CD4-positive, alpha-beta T cell treated with Interleukin-1 beta for 1 hour (primary cell): ENCODE measurements at places on chromosomes 5 and 9.

DNA sequence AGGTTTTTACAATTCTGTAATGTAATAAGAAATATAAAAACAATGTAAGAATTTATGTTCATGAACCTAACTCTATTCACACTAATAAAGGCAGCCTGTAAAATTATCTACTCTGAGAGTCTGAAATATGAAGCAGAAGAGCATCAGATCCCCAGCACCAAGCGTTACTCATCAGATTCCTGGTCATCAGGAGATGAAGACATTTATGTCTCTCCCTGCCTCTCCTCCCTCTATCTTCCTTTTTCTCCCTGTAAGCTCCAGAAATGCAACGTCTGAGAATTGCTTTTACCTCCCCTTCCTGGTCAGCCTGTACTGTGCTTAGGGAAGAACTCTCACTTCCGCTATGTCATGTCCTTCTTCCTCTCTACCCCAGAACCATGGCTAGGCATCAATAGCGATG is 114.4 kb upstream of the SLIT3 start:
- DNase-seq: no peak

DNA sequence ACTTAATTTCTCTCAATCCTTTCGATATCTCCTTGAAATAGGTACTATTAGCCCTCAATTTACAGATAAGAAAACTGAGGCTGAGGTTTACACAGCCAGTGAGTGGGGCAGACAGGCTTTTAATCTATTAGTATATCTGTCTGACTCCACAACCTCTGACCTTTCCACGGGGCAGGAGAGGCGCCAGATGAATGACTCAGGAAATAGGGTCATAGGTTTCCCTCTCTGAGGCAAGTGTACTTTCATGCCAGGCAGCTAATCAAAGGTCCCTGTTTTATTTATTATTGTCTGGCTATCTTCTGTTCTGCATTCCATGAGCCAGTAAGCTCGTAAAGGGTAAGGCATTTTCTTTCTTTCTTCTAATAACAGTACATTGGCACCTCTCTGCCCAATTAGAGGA is 79.6 kb upstream of the KLF4 start:
- DNase-seq: no peak

DNA sequence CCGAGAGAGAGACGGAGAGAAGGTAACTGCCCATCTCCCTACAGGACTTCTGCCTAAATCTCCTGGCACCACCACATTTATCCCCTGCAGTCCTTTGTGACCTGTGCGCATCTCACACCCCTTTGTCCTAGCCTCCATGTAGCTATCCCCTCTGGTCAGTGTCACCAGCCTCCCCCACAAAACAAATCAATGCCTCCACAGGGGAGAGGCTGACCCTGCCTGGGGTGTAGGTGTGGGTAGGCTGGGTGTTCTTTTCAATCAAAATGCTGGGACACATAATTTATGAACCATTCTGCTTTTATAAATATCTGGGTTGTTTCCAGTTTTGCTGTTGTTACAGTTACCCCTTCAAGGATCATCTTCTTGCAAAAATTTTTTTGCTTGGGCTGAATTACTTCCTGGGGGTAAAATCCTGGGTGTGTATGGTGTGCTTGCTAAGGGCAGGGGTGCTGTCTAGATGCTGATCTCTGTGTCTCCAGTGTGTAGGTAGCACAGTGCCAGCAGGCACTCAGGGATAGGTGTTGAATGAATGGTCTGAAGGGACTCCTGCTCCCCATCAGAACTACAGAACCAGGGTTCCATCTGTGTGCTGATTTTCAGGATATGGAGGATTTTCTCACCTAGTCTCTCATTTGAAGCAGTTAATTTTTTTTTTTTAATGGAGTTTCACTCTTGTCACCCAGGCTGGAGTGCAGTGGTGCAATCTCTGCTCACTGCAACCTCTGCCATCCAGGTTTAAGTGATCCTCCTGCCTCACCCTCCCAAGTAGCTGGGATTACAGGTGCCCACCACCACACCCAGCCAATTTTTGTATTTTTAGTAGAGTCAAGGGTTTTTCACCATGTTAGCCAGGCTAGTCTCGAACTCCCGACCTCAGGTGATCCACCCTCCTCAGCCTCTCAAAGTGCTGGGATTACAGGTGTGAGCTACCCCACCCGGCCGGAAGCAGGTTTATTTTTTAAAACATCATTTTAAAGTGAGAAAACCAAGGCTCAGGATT is at the start of gene GARIN3:
Gene GARIN3 (minus strand): TSS at position 51 of the 1,000 bp plus-strand sequence. CDS start 96 bp downstream, outside the sequence.
- DNase-seq: no peak

- DNase-seq: no peak
These were observed 12.1 kb upstream of the DIPK1B start for GRCh38 chr9:136700304-136700703.

GRCh38 chr9:125524583-125525355 is 182.2 kb downstream of the MAPKAP1 start:
- DNase-seq: no peak
